Activated naive CD8-positive, alpha-beta T cell treated with anti-CD3 and anti-CD28 coated beads, Interleukin-2, amount 50 U/mL, for 24 hours (primary cell): ENCODE measurements at places on chromosomes 2 and 18.

GRCh38 chr2:118791483-118791882 is 56.0 kb downstream of the EN1 start:
- no peak for DNase-seq

DNA sequence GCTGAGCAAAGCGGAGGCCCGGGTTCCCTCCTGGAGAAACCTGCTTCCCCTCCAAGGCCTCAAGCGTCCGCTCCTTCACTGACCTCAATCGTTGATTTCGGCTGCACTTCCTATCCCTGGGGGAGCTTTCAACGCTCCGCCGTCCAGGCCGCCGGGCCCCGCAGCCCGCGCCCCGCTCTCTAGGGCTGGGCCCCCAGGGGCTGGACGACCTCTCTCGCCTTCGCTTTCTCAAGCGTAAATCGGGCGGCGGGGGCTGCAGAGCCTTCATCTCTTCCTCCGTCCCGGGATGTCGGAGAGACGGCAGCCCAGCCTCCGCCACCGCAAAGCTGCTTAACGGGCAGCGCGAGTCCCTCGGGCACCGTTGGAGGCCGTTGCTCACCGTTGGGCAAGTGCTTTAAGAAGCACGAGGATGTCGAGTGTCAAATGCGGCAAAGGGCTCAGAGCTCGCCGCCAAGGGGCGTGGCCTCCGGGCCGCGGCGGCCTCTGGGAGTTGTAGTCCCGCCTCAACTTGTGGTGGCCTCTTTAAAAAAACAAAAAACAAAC is 8.5 kb downstream of the HES6 start:
- peak; percentile 77 for DNase-seq

- no peak for DNase-seq
Observed at GRCh38 chr2:157305723-157306110, 19.9 kb downstream of the ERMN start.

GRCh38 chr2:160471950-160472349 is 21.7 kb downstream of the RBMS1 start:
- no peak for DNase-seq

DNA sequence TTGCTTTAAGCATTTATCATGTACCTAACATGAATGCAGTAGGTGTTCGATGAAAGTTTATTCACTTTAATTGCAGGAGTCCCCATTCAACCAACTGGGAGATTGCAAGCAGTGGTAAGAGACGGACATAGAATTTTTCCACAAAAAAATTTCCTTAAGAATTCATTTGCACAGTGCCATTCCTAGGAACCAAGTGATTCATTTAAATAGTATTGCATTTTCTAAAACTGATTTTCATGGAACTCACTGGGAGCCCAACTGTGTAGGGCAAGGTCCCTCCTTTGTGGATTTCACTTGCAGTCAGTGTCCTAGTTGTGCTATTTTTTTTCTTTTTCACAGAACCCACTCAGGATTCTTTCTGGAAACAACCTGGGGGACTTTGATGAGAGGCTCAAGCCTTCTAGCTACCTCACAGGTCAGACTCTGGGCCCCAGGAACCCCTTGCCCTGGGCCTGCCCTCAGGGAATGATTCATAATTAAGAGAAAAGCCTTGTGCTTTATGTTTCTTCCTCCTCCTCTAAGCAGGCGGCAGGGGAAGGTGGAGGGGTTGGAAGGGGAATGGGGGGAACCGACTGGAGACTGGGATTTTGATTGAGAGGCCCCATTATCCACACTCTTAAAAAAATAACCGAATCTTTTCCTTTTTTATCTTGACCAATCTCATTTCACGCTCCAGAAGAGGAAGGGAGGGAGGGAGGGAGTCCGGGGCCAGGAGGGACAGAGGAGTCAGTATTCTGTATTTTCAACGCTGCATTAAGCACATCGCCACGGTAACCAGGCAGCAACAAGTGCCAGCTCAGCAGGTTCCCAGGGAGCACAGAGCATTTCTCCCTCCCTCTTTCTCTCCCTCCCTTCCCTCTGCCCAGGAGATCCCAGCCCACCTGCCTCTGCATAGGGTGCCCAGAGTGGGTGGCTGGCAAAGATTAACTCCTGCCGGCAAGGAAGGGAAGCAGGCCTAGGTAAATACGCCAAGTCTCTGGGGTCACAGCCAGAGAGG is 51.8 kb downstream of the PSD4 start:
- DNase-seq = no peak

- DNase-seq = no peak
Observed at GRCh38 chr2:219748671-219749570, 121.5 kb downstream of the SLC4A3 start.

GRCh38 chr18:74499633-74500032 is 3.5 kb downstream of the CNDP2 start:
- DNase-seq = peak; percentile 44

DNA sequence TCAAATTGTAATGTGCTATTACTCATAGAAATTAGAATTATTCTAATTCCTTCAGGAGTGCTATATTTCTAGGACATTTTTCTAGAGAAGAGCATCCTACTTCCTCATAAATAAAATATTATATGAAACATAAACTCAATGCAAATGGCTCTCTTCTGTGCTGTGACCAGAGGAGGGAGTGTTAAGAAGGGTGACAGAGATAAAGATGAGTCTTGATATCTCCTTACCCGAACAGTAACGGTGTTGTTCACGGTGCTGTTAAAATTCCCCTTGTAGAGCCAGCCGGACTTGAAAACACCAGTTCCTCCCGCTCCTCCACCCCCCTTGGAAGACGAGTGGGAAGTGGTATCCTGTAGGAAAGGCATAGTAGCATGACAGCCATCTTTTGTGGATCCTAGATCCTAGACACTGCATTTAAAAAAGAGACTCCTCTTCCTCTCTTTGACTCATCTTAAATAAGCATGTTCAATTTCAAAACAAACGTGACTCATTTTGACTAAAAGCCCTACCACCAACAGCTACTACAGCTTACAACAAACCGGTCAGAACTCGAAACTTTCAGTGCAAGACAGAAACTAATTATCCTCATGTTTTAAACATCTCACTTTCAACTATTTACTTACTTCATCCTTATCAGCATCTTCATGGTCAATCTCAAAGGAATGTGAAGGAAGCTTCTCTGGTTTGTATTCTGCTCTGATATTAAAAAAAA is 156.3 kb downstream of the DOCK10 start:
- no peak for DNase-seq

- DNase-seq = peak; percentile 41
Observed at GRCh38 chr2:6913415-6914157, 3.6 kb upstream of the RNF144A start.

GRCh38 chr2:33273479-33273878 is 203.0 kb upstream of the RASGRP3 start:
- no peak for DNase-seq

- no peak for DNase-seq
Observed at GRCh38 chr2:20747317-20747716, 75.6 kb downstream of the LDAH start.
